ENCODE measurements at places on chromosomes 11 and 22.
A peak's percentile ranks its signal among the peaks of the same experiment; 100 is the strongest.

GRCh38 chr11:73978576-73979086, 4.0 kb downstream of the UCP2 start:
- H3K4me3 ChIP-seq = no peak overlapping the region
- no peaks in the 10 kb centered on the region for H3K27me3 ChIP-seq
- DNase-seq = no peak
- H3K27ac ChIP-seq = no peak overlapping the region
- peaks cover 27% of the 10 kb centered on the region for H3K4me1 ChIP-seq
- peaks cover 36% of the 10 kb centered on the region for H3K36me3 ChIP-seq

DNA sequence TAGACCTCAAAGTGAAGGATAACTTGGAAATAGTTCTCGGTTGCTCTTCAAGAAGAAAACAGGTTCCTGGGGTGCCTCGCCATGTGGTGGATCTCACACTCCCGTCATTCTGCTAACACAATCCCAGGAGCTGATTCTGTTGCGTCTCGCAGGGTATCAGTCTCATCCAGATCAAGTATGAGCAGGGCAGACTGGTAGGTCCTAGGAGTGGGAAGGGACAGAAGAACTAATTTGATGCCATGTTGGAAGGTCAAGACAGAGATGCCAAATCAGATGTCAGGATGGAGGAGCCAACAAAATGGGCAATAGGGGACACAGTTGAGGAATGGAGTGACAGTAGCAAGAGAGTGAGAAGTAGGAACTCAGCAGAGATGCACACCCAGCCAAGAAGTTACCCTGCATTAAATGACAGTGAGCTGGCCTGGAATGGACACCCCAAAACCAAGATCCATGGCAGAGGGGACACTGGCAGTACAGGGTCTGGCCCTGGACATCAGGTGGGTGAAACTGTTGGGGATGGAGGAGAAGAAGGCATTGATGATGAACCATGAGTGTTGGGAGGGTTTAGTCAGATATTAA, 76.2 kb downstream of the BDNF start:
- DNase-seq = no peak
- no peak overlapping the region for H3K4me3 ChIP-seq
- no peak overlapping the region for H3K27ac ChIP-seq
- no peaks in the 10 kb centered on the region for H3K36me3 ChIP-seq

- no peak overlapping the region for H3K27ac ChIP-seq
- H3K27me3 ChIP-seq = no peaks in the 10 kb centered on the region
- no peak for DNase-seq
Measured at GRCh38 chr11:111157571-111157970, 88.0 kb upstream of the POU2AF2 start.

DNA sequence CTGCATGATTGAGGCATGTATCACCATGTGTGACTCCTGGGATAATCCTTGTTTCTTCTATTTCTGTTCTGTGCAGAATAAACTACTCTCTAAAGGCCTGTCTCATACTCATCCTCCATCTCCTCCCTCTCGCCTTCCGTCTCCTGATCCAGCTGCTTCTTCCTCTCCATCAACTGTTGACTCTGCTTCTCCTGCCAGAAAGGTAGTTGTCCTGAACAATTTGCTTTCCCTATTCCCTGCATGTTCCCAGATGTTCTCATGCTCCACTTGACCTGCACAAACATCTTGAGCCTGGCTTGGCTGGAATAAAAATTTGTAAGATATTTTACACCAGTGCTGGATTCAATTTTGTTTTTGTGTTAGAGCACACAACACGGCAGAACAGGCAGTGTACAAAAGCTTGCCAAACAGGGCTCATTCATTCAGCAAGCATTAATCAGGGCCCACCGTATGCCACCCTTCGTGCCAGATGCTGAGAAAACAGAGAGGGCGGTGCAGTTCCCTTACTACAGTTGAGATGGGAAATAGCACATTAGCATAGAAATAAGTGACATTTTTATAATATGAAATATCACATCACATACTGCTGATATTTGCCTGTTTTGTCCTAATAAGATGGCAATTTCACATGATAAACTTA, 133.3 kb upstream of the PARVA start:
- H3K4me1 ChIP-seq = peaks cover 35% of the 10 kb centered on the region
- DNase-seq = peak; percentile 92
- peaks cover 2% of the 10 kb centered on the region for H3K27me3 ChIP-seq

- no peak for DNase-seq
- H3K4me1 ChIP-seq = peaks cover 27% of the 10 kb centered on the region
- H3K27ac ChIP-seq = no peak overlapping the region
- no peak overlapping the region for H3K4me3 ChIP-seq
Measured at GRCh38 chr22:41908411-41909309, 6.2 kb downstream of the SHISA8 start.

DNA sequence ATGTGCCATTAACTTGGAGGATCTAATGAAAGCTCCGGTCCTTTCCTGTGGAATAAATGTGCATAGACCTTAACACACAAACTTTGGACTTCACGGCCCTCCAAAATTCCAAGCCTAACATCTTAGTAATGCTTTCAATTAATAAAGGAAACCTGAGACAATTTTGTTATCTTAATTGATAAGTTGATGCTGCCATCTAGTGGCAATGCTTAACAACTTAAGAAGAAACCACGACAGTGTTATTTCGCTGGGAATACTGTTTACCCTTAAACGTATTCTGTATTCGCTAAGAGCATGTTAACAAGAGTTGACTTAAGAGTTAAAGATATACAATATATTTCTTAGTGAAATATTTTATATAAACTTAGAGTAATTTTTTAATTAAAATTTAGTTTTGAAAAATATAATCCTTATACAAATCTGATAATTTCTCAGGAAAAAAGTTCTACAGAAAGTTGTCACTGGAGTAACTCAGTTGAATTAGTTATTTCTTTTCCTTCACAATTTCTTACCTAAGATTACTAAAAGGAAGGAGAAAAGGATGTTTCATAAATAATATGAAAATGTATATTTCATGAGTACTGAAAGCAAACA, 35.0 kb upstream of the OR9G4 start:
- no peaks in the 10 kb centered on the region for H3K4me1 ChIP-seq
- H3K4me3 ChIP-seq = no peak overlapping the region
- DNase-seq = peak; percentile 71
- H3K27me3 ChIP-seq = no peaks in the 10 kb centered on the region
- no peaks in the 10 kb centered on the region for H3K36me3 ChIP-seq

DNA sequence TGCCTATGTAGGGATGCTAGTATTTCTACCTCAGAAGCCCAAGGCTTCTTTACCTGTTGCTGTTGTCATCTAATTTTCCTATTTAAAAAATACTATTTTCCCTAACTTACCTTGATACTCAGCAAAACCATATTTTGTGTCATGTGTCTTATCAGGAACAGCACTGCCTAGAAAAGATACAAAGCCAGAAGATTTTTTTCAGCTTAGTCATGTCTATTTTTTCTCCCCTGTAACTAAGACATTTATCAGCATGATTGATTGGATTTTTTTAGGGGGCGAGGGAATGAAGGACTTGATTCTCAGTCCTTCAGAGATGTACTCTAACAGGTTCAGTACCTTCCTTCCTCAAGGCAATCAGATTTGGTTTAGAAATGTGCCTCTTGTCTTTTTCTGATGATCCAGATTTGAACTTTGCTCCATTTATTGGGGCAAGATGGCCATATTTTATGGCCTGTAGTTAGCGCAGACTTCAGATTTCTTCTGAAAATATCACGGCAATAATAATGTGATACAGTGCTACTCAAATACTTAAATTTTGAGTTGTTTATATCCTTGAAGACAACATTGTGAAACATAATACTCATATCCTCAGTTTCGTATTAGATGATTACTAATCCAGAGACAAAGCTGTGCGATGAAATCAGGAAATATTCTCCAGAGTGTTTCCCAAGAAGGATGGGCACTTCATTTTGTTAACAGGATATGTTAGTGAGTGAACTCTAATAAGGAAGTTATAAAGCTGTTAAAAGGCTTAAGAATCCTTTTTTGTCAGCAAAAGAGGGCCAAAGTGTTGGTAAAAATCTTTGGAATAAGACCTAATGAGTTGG, 3.8 kb upstream of the PIK3IP1 start:
- no peak for DNase-seq
- peaks cover 18% of the 10 kb centered on the region for H3K4me1 ChIP-seq
- H3K36me3 ChIP-seq = no peaks in the 10 kb centered on the region
- H3K27ac ChIP-seq = no peak overlapping the region
- no peaks in the 10 kb centered on the region for H3K27me3 ChIP-seq

DNA sequence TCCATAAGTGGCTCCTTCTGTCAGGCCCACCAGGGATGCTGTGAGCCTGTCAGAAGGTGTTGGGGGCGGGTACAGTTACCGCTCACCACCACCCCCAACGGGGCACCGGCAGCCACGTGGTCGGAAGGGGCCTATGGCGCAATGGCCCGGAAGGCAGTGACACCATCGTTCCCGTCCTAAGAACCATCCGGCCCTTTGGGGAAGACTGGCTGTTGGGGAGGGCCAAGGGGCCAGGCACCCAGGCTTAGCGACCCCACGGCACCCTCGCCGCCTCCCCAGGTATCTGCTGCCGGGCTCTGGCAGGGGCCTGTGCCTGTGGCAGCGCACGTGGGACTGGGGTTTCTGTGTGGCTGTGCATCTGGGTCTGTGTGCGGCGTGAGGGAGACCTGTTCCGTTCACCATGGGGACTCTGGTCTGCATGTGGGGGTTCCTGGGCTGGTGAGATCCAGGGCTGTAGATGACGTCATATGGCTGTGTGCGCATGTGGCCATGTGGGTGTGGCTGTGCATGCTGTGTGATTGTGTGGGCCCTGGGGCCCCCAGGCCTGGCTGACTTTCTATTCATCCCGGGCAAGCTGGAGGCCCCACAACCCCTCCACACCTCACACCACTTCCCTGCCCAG, 717 bp downstream of the OSM start:
- no peak overlapping the region for H3K4me3 ChIP-seq
- H3K27me3 ChIP-seq = no peaks in the 10 kb centered on the region
- DNase-seq = no peak
- peaks cover 12% of the 10 kb centered on the region for H3K4me1 ChIP-seq
- H3K36me3 ChIP-seq = no peaks in the 10 kb centered on the region
- no peak overlapping the region for H3K27ac ChIP-seq

- no peaks in the 10 kb centered on the region for H3K27me3 ChIP-seq
- peak overlapping the region; percentile 6 for H3K27ac ChIP-seq
- DNase-seq = no peak
- peaks cover 15% of the 10 kb centered on the region for H3K4me1 ChIP-seq
- no peaks in the 10 kb centered on the region for H3K36me3 ChIP-seq
- no peak overlapping the region for H3K4me3 ChIP-seq
Measured at GRCh38 chr11:13208921-13209320, 68.7 kb upstream of the BMAL1 start.

DNA sequence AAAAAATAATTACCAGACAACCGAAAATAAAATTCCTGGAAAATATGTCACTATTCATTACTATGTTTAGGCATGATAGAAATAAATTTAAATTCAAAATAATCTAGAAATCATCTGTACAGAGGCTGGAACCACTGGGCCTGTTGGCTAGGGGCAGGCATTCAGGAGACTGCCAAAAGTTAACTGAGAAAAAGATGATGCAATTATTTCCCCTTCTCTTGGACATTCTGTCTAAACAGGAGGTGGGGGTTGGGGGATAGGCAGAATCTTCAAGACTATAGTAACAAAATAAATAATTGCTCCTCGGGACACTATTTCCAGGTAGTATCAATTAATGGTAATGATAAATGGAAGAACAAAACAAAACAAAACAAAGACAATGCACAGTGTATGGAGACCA, 14.1 kb downstream of the BTBD10 start:
- no peak for DNase-seq
- H3K27ac ChIP-seq = no peak overlapping the region
- no peak overlapping the region for H3K4me3 ChIP-seq
- H3K4me1 ChIP-seq = no peaks in the 10 kb centered on the region
- no peaks in the 10 kb centered on the region for H3K36me3 ChIP-seq

- DNase-seq = no peak
- H3K36me3 ChIP-seq = no peaks in the 10 kb centered on the region
- no peaks in the 10 kb centered on the region for H3K27me3 ChIP-seq
- no peaks in the 10 kb centered on the region for H3K4me1 ChIP-seq
- no peak overlapping the region for H3K27ac ChIP-seq
Measured at GRCh38 chr22:20663941-20664593, 109.8 kb upstream of the SERPIND1 start.

GRCh38 chr11:93117565-93117964, 80.2 kb downstream of the SLC36A4 start:
- H3K27ac ChIP-seq = no peak overlapping the region
- DNase-seq = no peak
- no peak overlapping the region for H3K4me3 ChIP-seq
- H3K4me1 ChIP-seq = no peaks in the 10 kb centered on the region
- peaks cover 2% of the 10 kb centered on the region for H3K27me3 ChIP-seq
- H3K36me3 ChIP-seq = no peaks in the 10 kb centered on the region

- no peaks in the 10 kb centered on the region for H3K27me3 ChIP-seq
- no peak for DNase-seq
- H3K4me1 ChIP-seq = no peaks in the 10 kb centered on the region
- H3K36me3 ChIP-seq = peaks cover 7% of the 10 kb centered on the region
- no peak overlapping the region for H3K4me3 ChIP-seq
Measured at GRCh38 chr11:86427441-86427840, 52.8 kb downstream of the CCDC81 start.

DNA sequence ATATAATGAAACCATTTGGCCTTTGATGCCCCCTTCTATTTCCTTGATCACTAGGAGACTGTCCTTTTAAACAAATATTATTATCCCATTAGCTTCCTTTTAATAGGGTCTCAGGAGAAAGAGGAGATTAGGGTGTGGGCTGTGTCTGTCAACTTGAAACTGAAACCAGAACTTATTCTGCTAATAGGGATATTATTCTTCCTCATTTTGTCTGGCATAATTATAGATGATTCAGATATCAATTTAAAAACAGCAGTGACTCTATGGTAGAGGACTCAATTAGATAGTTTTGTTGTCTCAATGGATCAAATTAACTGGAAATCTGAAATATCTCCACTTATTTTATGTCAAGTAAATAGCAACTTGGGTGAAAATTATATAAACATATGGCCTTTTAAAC, 584.9 kb upstream of the CCDC90B start:
- H3K27ac ChIP-seq = no peak overlapping the region
- no peak overlapping the region for H3K4me3 ChIP-seq
- H3K27me3 ChIP-seq = no peaks in the 10 kb centered on the region
- no peaks in the 10 kb centered on the region for H3K4me1 ChIP-seq
- no peaks in the 10 kb centered on the region for H3K36me3 ChIP-seq
- no peak for DNase-seq

DNA sequence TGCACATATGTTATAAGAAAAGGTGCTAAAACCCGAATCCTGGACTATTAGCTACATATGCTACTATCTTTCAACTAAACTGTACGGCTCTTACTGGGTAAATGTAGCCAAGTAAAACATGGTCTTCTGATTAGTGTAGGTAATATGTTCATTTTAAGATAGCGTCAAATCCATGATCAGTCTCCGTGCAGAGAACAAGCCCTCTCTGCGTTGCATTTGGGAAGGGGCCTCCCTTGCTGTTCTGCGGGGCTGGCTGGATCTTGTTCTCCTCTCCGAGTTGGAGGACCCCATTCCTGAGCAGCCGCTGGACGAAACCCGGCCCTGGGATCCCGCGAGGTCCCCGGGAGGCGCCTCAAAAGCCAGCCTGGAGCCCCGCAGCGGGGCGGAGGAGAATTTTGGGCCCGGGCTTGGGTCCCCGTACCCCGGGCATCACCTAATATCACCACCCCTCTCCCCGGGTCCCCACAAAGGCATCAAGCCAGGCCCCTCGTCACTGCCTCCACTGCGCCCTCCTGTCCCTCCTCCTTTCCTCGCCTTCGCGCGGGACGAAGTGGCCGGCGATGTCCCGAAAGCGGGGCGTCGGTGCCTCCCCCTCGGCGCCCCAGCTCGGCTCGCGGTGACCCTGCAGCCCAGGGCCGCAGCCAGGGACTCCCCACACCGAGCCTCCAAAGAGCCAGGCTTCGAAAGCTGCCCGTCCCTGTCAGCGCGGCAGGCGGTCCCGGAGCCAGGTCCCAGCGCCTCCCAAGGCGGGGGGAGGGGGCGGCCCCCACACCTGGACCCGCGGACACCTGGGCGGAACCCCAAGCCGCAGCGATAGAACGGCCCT, 54.5 kb upstream of the FBXO3 start:
- H3K4me3 ChIP-seq = peak overlapping the region; percentile 24
- DNase-seq = no peak
- H3K27ac ChIP-seq = no peak overlapping the region
- H3K4me1 ChIP-seq = peaks cover 9% of the 10 kb centered on the region
- peaks cover 22% of the 10 kb centered on the region for H3K27me3 ChIP-seq
